ENCODE measurements at places on chromosomes 11 and 22. TPM values are rescaled to one million over a fixed set of nuclear protein-coding genes. Genes with fewer than 3 reads are reported as not detected.

DNA sequence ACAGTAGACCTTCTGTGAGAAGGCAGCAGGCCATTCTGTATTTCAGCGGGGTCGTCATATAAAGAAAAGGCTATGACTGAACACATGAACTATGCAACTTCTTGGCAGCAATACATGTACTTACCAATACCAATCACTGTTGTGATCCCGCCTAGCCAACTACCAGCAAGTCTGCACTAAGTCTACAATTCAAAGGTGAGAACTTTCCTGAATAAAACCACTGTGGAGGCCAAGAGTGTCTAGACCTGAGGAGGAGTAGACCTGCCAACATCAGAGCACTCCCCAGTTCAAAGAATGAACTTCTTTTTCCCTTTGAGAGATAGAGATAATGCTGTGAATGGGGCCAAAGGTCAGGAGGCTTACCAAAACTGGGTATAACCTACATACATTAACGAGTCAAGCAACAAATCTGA lies 108.2 kb downstream of the SIK3 start:
- no peak for DNase-seq

- no peak for DNase-seq
These were observed 931.5 kb upstream of the FAT3 start for GRCh38 chr11:91293119-91293518.

- DNase-seq, result peak; percentile 77
These were observed 98.4 kb downstream of the VPREB1 start for GRCh38 chr22:22342697-22343580.

- DNase-seq, result no peak
These were observed 25.6 kb upstream of the ZDHHC13 start for GRCh38 chr11:19091366-19091765.

DNA sequence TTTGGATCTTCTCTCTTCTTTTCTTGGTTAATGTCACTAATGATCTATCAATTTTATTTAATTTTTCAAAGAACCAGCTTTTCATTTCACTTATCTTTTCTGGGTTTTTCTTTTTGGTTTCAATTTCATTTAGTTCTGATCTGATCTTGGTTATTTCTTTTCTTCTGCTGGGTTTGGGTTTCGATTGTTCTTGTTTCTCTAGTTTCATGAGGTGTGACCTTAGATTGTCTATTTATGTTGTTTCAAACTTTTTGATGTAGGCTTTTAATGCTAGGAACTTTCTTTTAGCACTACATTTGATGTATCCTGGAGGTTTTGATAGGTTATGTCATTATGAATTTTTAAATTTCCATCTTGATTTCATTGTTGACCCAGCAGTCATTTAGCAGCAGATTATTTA lies 142.3 kb downstream of the C11orf87 start:
- DNase-seq, result no peak

The SOX10 gene
- not detected for total RNA-seq
